ENCODE measurements at places on chromosomes 4 and X. TPM values are rescaled to one million over a fixed set of nuclear protein-coding genes. Genes with fewer than 3 reads are reported as not detected.

DNA sequence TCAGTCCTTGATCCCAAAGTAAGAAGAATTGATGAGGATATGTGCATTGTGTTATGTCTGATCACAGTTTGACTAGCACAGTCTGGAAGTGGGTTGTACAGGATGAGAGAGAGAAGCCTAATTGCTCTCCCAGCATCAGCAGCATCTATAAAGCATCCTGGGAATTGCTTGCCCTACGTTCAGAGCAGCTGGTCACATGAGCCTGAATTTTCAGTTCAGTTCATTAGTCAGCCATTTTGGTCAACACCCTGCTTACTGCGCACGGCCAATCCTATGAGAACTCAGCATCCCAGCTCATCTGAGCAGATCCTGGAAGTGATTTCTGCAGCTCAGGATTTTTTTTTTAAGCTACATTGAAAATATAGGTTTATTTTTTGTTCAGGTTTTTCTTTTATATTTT, at the start of gene RUFY3:
Gene RUFY3 (plus strand): TSS at position 218 of the 400 bp plus-strand sequence. CDS start 610 bp downstream, outside the sequence.
- peak; percentile 48 for DNase-seq

- peak; percentile 72 for DNase-seq
Observed at GRCh38 chrX:48071064-48071985, at the start of gene ZNF630. Gene ZNF630 (minus strand): TSS chrX:48071640. CDS start chrX:48066886, 4,754 bp downstream.

DNA sequence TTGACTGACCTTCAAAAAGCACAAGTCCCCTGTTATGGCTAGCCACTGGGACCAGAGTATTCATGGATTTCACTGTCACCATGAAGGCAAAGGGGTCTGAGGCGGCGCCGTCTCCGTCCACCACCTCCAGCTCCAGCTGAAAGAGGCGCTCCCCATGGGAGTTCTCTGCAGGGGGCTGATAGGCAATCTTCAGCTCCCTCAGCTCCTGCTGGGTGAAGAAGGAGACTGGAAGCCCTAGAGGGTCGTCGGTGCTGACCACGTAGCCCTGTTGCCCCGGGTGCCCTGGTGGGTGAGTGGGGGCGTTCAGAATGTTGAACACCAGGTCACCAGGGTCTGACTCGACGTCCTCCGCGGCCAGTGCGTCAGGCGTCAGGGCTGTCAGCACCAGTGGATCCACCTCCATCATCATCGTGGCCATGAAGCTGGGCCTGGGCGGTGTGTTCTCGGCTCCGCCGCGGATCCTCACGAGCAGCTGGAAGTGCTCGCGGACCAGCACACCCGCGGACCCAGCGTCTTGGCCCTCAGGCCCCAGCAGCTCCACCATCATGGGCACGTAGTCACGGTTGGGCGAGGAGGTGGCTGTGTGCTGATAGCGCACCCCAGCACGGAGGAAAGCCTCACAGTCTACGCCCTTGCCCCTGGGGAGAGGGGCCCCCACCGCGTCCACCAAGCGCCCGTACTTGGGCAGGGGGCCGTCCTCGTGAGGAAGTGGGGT, 987 bp downstream of the FREM3 start:
- DNase-seq: no peak

GRCh38 chrX:130645955-130646583, 244.3 kb downstream of the RBMX2 start:
- DNase-seq: no peak

- no peak for DNase-seq
Observed at GRCh38 chrX:107687445-107687844, 59.1 kb downstream of the PRPS1 start.

GRCh38 chrX:40651620-40652223, 4.4 kb upstream of the CXorf38 start:
- peak; percentile 75 for DNase-seq

- DNase-seq: no peak
Observed at GRCh38 chrX:9117851-9118250, 83.9 kb upstream of the FAM9B start.

DNA sequence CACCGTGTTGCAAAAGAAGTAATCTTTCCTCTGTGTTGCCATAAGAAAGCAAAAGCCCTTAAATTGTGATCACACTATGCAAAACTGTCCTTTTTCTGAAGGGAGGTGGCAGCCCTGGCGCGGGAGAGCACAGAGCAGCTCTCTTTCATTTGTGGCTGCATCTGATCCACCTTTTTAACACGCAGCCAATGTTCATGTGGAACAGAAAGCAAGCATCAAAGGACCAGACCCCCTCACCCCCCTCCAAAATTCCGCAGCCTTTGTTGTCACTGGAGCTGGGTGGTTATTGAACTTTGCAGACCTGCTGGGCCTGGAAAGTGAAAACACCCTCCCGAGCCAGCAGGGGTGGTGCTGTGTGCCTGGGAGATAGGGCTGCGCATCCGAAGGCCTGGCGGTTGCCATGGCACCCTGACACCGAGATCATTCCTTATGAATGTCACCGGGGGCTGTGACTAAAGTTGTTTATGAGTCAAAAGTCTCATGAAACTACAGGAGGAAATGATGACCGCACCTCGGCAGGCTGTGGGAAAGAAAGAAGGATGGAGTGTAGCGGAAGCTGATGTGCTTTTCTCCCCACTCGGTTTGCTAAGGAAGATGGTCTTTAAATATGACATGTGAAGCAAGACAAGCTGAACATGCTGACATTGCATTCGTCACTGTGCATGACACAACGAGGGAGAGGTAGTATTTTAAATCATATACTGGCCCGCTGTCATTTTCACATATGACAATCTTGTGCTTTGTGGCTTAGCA, 367.4 kb downstream of the UNC5C start:
- no peak for DNase-seq

DNA sequence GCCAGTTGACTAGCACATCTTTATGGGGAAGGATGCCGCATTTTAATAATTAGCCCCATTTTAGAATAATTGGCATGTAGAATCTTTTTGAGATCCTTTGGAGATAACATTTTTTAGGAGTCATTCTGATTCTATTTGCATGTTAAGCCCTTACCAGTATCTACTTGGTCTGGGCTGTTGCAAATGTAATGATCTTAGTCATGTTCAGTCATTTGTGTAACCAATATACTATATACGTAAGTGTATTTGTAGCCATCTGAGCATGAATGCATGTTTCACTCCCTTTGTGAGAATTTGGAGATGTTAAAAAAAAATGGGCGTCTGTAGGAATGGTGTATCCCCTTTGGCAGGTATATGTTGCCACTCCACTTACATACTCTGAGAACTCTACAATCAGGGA, 119.1 kb downstream of the TEX13A start:
- DNase-seq: no peak

- no peak for DNase-seq
Observed at GRCh38 chr4:41590591-41590990, 52.6 kb downstream of the LIMCH1 start.

GRCh38 chrX:56805399-56805798, 76.4 kb downstream of the NBDY start:
- no peak for DNase-seq

DNA sequence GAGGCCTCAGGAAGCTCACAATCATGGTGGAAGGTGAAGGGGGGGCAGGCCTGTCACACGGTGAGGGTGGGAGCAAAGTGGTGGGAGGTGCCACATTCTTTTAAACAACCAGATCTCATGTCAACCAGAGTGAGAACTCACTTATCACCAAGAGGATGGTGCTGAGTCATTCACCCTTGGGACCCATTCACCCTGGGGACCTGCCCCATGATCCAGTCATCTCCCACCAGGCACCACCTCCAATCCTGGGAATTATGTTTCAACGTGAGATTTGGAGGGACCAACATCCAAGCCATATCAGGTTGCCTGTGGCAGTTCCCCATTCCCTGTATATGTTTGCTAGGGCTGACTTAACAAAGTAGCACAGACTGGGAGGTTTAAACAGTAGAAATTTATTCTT, 318.4 kb upstream of the CLNK start:
- no peak for DNase-seq

GRCh38 chrX:49947781-49948180, 25.4 kb downstream of the CLCN5 start:
- no peak for DNase-seq

DNA sequence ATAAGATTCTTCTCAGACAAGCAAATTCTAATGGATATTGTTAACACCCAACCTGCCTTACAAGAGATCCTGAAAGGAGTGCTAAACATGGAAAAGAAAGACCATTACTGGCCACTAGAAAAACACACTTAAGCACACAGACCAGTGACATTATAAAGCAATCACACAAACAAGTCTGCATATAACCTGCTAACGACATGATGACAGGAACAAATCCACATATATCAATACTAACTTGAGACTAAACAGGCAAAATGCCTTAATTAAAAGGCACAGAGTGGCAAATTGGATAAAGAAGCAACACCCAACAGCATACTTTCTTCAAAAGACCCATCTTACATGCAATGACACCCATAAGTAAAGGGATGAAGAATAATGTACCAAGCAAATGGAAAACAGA, 100.5 kb upstream of the PCDH18 start:
- DNase-seq: no peak

DNA sequence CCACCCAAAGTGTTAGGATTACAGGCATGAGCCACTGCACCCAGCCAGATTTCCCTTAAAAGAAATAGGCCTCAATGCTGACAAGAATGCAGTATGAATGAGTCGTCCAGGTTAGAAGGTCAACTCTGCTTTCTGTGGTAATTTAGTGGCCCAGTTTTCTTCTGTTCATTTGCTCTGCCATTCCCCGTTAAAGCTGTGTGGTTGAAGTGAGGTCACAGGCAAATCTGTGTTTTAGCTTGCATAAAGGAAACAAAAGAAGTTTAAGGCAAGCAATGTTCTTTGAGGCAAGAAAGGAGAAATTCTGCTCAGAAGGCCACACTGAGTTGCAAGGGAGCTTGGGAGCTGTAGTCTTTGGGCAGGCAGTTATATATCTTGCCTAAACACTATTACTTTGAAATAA, 176.8 kb downstream of the LARP7 start:
- no peak for DNase-seq

- no peak for DNase-seq
Observed at GRCh38 chr4:95363966-95364365, 184.8 kb downstream of the UNC5C start.

- no peak for DNase-seq
Observed at GRCh38 chr4:146632770-146633470, 5.8 kb upstream of the POU4F2 start.

DNA sequence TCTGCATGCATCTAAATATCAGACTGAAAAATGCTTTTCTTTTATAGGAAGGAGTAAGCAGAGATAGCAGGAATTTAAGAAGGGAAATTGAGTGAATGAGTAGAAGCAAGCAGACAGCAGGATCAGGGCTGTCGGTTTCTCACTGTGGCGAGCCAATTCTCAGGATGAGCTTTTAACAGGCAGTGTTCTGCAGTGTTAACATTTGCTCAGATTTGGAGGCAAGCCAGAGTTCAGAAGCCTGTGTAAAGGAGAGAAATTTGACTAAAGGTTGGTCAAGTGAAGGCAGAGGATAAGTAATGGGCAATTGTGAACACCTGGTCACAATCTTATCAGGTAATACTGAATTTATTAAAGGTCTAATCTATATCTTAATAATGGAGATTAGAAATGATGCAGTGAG, 133.3 kb upstream of the MAGEB16 start:
- no peak for DNase-seq

AIFM1 gene
- 41.3 TPM for total RNA-seq

STPG2 gene
- 2.2 TPM for total RNA-seq

TEX13D gene
- not detected for total RNA-seq

RBBP7 gene
- total RNA-seq: 88.2 TPM

SSX3 gene
- not detected for total RNA-seq

PDZD4 gene
- 15.1 TPM for total RNA-seq

PPP1R3F gene
- 11.5 TPM for total RNA-seq

STIM2 gene
- 54.0 TPM for total RNA-seq

PCYT1B gene
- 0.32 TPM for total RNA-seq

RASGEF1B gene
- total RNA-seq: 24.7 TPM

VSIG1 gene
- 56.9 TPM for total RNA-seq

TLR8 gene
- 1.4 TPM for total RNA-seq

SCD5 gene
- 22.9 TPM for total RNA-seq

REELD1 gene
- total RNA-seq: 0.43 TPM

TRIM75 gene
- not detected for total RNA-seq

FAM114A1 gene
- 80.6 TPM for total RNA-seq

MAGEC3 gene
- not detected for total RNA-seq

GABRE gene
- 85.0 TPM for total RNA-seq

THOC2 gene
- 63.8 TPM for total RNA-seq

Measured in mucosa of gallbladder (tissue), 1 donor.